ENCODE measurements at places on chromosomes 1 and 21.

- no peak for DNase-seq
Observed at GRCh38 chr1:93743465-93743864, 61.8 kb upstream of the BCAR3 start.

- no peak for DNase-seq
Observed at GRCh38 chr1:2408456-2408855, 3.9 kb downstream of the PEX10 start.

DNA sequence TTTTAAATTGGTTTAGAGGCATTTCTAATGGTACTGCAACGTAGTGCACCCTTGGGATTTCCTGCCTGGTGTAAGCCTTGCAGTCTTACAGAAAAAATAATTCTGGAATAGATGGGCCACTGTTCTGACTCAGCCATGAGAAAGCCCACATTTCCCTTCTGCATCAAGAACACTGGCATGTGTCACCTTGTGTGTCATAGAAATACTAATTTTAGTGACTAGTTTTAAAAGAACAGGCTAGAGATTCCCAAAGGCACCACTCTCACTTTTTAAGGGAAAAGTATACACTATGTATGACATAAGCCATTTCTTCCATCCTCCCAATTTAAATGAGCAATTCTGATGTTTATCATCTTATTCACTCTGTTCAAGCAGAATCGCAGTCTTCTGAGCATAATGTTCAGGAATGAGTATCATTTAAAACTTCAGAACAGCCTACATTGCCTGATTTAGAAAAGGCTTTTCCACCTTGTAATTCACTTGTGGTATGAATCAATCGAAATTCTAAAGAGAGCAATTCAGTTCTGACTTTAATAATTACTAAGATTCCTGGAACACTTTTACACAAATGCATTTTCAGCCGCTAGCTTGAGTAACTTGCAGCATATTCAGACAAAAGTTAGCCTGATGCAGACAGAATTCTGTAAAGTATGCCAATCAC, 18.8 kb downstream of the RGS13 start:
- no peak for DNase-seq

GRCh38 chr1:192081359-192081758, 76.9 kb upstream of the RGS18 start:
- DNase-seq, result no peak

DNA sequence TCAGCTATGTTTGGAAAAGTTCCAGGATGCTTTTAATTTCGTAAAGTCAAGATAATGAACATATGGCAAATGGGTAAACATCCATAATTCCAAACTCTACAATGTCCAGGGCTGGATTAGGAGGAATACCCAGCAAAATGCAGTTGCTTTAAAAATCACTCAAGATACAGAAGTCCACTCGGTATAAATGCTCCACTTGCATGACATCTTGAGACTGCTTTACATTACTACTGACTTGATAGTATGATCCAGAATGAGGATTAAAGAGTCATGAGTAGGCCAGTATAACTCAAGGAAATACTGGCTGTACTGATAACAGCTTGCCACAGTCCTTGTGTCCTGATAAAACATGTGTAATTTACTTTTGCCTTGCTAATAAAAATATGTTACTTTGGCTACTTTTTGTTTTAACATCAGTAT, 58.3 kb upstream of the ANGPTL3 start:
- DNase-seq, result no peak

- DNase-seq, result no peak
Observed at GRCh38 chr1:33257207-33257771, 997 bp downstream of the ZNF362 start.

DNA sequence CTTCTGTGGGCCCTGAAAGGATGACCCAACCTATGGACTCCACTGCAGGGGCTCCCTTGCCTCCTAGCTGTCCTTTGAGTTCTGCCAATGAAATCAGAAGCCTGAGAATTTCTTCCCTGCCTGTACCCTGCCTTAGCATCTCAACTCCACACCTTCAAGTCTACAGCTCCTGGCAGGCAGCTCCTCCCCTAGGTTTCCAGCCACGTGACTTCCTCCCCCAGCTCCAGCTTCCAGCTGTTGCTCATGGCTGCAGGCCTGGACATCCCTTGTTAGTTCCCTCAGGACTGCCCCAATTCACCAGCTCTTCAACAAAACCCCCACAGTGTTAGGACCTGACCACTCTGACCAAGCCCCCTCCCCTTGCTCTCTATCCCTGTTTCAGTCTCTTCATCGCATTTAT, 2.4 kb downstream of the RCAN1 start:
- no peak for DNase-seq

DNA sequence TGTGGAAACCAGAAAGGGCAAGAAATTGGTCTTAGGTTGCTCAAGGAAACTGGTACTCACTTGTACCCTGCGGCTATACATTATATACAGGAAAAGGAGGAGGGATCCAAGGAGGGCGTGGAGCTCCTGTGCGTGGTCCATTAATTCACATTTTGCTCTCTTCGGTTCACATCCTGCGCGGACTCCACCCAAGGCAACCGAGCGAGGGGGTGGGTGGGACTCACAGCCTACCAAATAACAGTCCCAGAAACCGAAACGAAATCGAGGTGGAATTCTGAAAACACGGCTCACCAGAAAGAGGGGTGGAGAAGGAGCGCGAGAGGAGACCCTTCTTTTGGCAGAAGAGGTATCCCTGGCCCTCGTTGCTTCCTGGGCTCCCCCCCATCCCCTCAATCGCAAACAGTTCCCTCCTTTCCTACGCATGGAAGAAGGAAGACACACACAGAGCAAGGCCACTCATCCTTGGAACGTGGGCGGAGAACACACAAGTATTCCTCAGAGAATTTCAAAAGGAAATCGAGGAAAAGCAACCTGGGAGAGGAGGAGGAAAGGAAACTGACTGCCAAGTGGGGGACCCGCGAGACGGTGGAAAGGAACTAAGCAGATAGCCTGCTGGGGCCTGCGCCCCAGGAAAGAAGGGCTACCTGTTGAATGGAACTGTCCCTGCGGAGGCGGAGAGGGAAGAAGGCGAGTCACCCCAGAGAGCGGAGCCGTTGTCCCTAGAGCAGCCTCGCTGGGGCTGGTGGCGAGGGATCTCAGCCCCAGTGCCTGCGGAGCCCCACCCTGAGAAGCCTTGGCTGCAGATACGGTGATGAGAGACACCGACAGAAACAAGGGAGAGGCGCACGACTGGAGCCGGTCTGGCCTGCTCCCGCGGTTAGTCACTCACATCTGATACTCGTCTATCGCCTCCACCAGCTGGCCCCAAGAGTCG, 705 bp downstream of the AIDA start:
- peak; percentile 73 for DNase-seq

- no peak for DNase-seq
Observed at GRCh38 chr1:94661431-94661932, 119.9 kb upstream of the F3 start.

- no peak for DNase-seq
Observed at GRCh38 chr1:2438038-2438437, 25.7 kb upstream of the PEX10 start.

DNA sequence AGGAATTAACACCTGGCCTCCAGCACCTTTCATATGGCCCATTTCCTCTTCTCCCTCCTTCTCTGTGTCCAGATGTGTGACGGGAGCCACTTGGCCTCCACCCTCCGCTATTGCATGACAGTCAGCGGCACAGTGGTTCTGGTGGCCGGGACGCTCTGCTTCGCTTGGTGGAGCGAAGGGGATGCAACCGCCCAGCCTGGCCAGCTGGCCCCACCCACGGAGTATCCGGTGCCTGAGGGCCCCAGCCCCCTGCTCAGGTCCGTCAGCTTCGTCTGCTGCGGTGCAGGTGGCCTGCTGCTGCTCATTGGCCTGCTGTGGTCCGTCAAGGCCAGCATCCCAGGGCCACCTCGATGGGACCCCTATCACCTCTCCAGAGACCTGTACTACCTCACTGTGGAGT, 5.6 kb downstream of the TMEM61 start:
- DNase-seq, result no peak

DNA sequence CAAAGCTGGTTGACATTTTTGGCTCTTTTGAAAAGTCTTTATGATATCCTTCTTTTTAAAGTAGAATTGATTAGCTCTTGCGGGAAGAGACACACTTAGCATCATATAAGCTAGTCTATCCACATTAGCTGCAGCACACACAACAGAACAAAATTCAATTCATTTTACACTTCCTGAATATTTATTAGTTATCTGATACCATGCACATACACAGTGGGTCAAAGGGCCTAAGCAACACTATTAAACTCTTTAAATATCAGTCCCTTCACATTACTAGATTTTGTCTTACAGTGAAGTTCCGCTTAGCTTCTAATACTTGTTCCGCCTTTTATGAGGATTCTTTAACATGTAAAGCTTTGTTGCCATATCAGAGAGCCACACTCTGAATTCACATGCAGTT, 169.5 kb downstream of the CRB1 start:
- no peak for DNase-seq

- DNase-seq, result no peak
Observed at GRCh38 chr1:94920061-94920460, 6.8 kb downstream of the CNN3 start.

- no peak for DNase-seq
Observed at GRCh38 chr1:179127163-179127895, 45.5 kb downstream of the TOR3A start.

DNA sequence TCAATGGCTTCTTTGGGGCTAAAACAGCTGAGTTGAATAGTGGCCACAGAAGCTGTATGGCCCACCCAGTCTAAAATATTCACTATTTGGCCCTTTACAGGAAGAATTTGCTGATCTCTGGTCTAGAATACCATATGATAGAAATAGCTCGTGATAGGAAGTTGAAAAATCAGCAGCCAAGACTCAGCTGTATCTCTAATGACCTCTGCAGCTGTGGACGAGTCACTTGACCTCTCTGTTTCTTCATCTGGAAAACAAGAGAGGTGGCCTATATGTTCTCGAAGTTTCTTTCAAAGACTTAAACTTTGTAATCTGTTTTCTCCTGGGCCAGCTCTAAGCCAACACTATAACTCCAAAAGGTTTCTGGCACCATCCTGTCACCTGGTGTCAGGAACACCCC, 129.2 kb downstream of the ZBTB18 start:
- DNase-seq, result no peak

- no peak for DNase-seq
Observed at GRCh38 chr1:25486602-25487001, 55.9 kb downstream of the MACO1 start.

GRCh38 chr1:201008666-201009360, 14.7 kb downstream of the KIF21B start:
- no peak for DNase-seq

DNA sequence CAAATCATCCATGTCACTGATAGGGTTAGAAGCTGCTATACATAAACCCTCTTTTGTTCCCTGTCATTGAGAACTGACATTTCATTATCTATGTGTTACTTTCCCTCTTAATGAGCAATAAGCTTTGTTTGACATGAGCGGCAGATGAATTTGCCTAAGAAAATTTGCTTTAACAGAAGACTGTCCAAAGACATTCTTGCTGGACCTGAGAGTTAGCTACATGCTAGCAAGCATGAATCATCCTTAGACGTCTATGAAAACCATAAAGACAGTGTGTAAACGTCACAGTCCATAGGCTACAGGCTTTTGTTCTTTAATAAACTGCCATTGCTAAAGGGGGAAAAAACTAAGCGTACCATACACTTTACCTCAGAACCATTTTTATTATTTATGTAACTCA, 73.1 kb downstream of the TNFSF4 start:
- DNase-seq, result no peak

- peak; percentile 19 for DNase-seq
Observed at GRCh38 chr21:25895565-25896205, 160.9 kb downstream of the GABPA start.

- DNase-seq, result no peak
Observed at GRCh38 chr1:27520651-27521050, 30.7 kb upstream of the WASF2 start.

DNA sequence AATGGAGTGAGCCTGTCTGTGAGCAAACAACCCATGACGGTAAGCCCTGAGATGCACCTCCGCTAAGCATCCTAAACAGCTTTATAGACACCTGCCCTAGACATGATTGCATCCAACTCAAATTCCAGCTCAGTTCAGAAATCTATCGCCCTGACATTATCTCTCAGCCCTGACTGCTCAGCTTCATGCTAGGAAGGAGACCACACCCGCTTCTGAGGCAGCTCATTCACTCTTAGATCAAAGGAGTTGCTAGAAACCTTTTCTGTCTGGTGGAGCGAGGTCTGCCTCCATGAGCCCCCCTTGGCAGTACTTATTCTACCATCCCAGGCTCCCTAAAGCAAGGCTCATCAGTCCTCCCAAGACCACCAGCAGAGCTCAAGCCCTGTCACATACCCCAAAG, 17.0 kb downstream of the IL10RB start:
- DNase-seq, result no peak

DNA sequence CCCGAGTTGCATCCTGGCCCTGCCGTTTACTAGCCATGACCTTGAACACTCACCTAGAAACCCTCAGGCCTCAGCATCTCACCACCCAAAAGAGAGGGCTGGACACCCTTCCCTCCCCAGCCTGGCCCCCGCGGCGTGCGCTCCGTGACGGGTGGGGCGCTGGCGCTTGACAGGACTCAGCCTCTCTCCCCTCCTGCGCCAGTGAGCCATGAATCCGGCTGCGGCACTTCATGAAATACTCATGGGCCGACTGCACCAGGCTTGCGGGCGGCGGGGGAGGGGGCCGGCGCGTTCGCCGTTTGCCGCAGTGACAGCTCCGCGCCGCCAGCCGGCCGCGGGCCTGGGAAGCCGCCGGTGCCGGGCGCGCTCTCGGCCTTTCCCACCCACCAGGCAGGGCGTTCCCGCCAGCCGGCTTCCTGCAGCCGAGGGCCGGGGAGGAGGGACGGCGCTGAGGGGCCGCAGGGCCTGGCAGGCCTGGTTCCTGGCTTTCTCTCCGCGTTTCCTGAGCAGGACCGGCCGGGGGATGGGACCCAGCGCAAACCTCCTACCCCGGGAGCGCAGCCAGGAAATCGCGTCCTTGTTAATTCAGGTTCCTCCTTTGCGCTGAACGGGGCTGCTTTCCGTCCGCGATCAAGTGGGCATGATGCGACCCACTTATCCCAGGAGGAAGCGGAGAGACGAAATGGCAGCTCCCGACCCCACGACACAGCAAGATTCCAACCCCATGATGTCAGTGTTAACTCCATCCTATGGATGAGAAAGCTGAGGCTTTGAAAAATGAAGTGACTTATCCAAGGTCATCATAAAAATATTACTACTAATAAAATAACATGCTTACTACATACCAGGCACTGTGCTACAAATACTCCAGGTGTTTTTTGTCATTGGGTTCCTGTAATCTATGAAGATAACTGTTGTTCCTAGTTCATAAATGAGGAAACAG, 9.1 kb upstream of the LUZP1 start:
- peak; percentile 66 for DNase-seq

DNA sequence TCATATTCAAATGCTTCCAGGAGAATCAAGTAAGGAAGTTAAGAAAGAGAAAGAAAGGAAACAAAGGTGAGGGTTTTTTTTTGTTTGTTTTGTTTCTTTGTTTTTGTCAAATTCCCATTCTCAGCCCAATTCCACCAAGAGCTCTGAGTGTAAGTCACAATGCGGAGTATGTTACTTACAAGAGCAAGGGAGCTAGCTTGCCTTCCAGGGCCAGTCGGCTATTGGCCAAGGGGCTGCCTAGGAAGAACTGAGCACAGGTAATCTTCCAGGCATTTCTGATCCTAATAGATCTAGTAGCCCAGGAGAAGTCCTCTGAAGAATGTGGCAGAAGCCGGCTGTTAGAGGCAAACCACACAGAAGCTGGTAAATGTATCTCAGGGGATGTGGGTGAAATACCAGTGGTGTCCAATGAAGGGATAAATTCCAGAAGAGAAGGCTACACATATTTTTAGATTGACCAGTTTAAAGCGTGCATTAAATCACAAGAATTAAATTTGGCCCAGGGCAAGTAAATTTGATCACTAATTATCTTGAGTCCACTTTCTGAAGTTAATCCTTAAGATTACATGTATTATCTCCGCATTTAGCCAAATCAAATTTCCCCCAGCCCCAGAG, 239.6 kb upstream of the ADAMTS5 start:
- DNase-seq, result no peak

- no peak for DNase-seq
Observed at GRCh38 chr1:109894823-109895719, 15.6 kb upstream of the CSF1 start.
